GM23248 (cell line): ENCODE measurements at places on chromosomes 3 and 15. TPM values are rescaled to one million over a fixed set of nuclear protein-coding genes. Genes with fewer than 3 reads are reported as not detected.
A peak's percentile ranks its signal among the peaks of the same experiment; 100 is the strongest.

DNA sequence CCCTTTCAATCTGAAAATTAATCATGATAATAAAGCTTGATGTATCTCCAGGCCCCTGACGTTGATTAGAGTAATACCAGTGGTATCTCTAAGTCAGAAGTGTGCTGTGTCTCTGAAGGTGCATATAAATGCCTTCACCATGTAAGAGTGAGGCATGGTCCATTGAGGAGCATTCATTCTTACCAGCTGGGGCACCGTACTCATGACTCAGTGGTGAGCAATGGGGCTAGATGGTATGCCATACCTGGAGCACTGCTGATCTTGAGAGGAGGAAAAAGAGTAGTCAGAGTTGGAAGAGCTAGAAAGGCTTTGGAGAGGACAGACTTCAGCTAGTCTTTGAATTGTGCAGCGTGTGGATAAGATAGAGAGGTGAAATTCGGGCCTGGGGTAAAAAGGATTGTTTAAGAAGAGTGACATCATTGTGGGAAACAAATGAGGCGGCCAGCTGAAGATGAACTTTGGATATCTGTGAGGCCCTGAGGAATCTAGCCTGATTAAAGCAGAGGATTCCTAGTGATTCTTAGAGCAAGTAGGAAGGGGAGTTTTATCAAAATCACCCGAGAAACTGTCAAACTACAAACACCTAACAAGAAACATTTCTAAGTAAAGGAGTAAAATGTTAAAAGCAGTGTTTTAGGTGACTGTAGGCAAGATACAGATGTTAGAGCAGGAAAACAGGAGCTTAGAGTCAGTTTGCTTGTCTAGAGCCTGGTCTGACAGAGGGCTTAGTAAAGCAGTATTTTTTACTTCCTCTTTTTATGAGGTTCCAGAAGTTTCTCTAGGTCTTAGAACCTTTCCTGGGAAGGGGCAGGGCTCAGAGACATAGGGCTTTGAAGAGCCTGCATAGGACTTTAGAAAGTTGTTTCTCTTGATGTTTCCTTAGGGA is 13.6 kb downstream of the TMOD3 start:
- H3K4me3 ChIP-seq = no peak overlapping the region
- peak; percentile 58 for DNase-seq
- peak overlapping the region; percentile 3; the same call in 1 of the 2 replicates for H3K27ac ChIP-seq
- no peaks in the 10 kb centered on the region for H3K36me3 ChIP-seq
- H3K4me1 ChIP-seq = peaks cover 65% of the 10 kb centered on the region
- H3K27me3 ChIP-seq = no peaks in the 10 kb centered on the region

GRCh38 chr15:58110999-58111717 is 27.0 kb upstream of the AQP9 start:
- no peak for DNase-seq

DNA sequence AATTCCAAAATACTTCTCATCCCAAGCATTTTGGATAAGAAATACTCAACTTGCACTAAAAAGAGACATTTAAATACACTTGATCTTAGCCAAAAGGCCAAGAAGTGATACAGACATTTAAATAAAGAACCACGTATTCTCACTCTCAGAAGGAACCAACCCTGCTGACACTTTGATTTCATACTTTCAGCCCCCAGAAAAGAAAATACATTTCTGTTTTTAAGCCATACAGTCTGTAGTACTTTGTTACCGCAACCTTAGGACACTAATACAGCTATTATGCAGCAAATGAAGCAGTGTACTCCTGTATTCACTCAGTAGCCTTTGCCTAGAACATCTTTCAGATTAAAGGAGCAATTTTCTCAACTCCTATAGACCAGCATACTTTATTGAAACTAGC is 86.7 kb downstream of the TBC1D5 start:
- no peaks in the 10 kb centered on the region for H3K27me3 ChIP-seq
- no peaks in the 10 kb centered on the region for H3K4me1 ChIP-seq
- H3K4me3 ChIP-seq = no peak overlapping the region
- DNase-seq = no peak

GRCh38 chr15:40595219-40595618 is 1.2 kb downstream of the KNL1 start:
- no peaks in the 10 kb centered on the region for H3K36me3 ChIP-seq
- H3K27me3 ChIP-seq = no peaks in the 10 kb centered on the region
- peak; percentile 12 for DNase-seq

DNA sequence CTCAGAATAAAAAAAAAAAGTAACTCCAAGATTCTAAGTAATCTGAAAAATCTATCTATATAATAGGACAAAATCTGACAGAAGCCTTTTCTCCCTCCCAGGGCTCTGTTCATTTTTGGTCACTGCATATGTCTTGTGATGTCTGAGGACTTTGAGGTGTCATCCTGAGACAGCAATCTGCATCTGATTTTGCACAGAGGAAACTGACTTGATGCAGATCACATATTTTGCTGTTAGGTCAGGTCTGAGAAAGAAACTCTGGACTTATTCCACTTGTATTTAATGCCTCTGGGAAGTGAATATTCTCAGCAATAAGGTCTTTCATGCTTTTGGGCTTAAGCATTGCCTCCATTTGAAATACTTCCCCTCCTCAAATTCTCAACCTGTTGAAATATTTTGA is 295.2 kb upstream of the THBS1 start:
- H3K27ac ChIP-seq = peak overlapping the region; percentile 69
- H3K4me1 ChIP-seq = peaks cover 72% of the 10 kb centered on the region
- DNase-seq = peak; percentile 52
- no peaks in the 10 kb centered on the region for H3K27me3 ChIP-seq
- no peak overlapping the region for H3K4me3 ChIP-seq

DNA sequence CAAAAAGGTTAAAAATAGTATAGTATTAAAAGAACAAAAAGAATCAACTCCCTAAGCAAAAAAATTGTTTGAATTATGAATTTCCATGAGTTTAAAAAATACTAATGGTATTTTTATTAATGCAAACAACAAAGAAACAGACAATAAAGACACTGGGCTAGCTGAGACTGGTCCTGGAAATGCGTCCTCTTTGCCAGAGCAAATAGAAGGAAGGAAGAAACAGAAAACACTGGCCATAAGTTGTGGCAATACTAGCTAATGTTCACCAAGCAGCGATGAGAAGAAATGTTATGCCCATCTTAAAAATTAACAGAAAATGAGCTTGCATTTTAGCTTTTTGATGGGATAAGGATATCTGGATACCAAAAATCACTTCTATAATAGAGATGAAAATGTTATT is 88.6 kb downstream of the TBL1XR1 start:
- H3K4me1 ChIP-seq = no peaks in the 10 kb centered on the region
- H3K27me3 ChIP-seq = no peaks in the 10 kb centered on the region
- no peaks in the 10 kb centered on the region for H3K36me3 ChIP-seq
- H3K4me3 ChIP-seq = no peak overlapping the region
- DNase-seq = no peak

DNA sequence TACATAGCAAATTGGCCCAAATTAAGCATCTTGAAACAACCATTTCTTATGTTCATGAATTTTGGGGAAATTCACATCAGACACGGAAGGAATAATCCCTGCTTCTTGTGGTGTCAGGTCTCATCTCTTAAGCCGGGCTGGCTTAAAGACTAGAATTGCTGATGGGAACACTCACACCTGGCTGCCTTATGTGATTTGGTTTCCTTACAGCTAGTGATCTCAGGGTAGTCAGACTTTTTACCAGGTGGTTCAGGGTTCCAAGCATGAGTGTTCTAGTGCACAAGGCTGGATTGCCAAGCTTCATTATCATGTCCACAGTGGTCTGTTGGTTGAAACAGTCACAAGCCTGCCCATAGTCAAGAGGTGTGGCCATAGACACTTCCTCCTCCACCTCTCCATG is 20.3 kb upstream of the CCNL1 start:
- no peaks in the 10 kb centered on the region for H3K27me3 ChIP-seq
- H3K4me3 ChIP-seq = no peak overlapping the region
- H3K36me3 ChIP-seq = no peaks in the 10 kb centered on the region
- H3K27ac ChIP-seq = no peak overlapping the region
- no peak for DNase-seq

DNA sequence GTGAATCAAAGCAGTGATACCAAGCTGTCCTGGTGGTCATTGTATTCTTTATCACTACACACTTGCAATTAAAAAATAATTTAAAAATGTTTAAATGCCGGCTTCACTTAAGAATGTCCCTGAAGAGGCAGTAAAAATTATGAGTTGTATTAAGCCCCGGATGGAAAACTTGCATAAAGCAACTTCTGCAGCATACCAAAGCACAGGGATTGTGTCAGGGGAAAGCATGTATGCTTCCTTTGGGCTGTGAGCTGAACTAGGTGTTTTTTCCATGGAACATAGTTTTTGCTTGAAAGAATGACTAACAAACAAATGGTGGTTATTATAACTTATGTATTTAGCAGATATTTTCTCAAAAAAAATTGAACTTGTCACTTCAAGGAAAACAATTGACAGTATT is 143.1 kb downstream of the ARNT2 start:
- no peaks in the 10 kb centered on the region for H3K27me3 ChIP-seq
- H3K27ac ChIP-seq = no peak overlapping the region
- peaks cover 4% of the 10 kb centered on the region for H3K36me3 ChIP-seq
- no peak for DNase-seq
- H3K4me1 ChIP-seq = peaks cover 44% of the 10 kb centered on the region
- H3K4me3 ChIP-seq = no peak overlapping the region; the same call in 1 of the 2 replicates

GRCh38 chr15:25683911-25684310 is 179.2 kb downstream of the ATP10A start:
- H3K27ac ChIP-seq = peak overlapping the region; percentile 76
- 0 out of 2 replicates have a peak overlapping the region, but pooled peaks have one; percentile 2 for H3K4me3 ChIP-seq
- H3K36me3 ChIP-seq = peaks cover 45% of the 10 kb centered on the region
- peak; percentile 31 for DNase-seq
- peaks cover 22% of the 10 kb centered on the region for H3K4me1 ChIP-seq
- no peaks in the 10 kb centered on the region for H3K27me3 ChIP-seq

DNA sequence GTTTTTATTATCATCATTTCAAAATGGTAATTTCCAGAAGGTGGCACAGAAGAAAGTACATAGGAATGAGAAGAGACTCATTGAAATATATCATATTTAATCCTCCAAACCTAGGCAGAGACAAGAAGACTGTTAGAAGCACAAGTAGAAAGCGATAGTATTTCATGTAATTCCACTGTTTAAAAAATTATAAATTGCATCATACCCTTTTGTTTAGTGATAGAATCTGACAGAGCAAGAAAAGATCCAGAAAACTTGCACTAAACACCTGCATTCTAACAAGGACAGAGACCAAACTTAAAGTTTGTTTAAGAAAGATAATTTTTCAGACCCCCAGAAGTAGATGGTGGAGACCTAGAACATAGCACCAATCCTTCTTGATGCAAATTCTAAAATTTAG is 56.9 kb upstream of the CD96 start:
- H3K4me1 ChIP-seq = peaks cover 13% of the 10 kb centered on the region
- H3K27me3 ChIP-seq = no peaks in the 10 kb centered on the region
- H3K27ac ChIP-seq = peak overlapping the region; percentile 30; the same call in 1 of the 2 replicates
- no peak overlapping the region for H3K4me3 ChIP-seq
- no peaks in the 10 kb centered on the region for H3K36me3 ChIP-seq
- DNase-seq = no peak

- H3K4me1 ChIP-seq = peaks cover 13% of the 10 kb centered on the region
- peak overlapping the region; percentile 14; the same call in 1 of the 2 replicates for H3K4me3 ChIP-seq
- H3K27me3 ChIP-seq = no peaks in the 10 kb centered on the region; the same call in 1 of the 2 replicates
- no peaks in the 10 kb centered on the region for H3K36me3 ChIP-seq
- H3K27ac ChIP-seq = peak overlapping the region; percentile 77
Measured at GRCh38 chr3:25820366-25820765, 30.5 kb downstream of the OXSM start.

DNA sequence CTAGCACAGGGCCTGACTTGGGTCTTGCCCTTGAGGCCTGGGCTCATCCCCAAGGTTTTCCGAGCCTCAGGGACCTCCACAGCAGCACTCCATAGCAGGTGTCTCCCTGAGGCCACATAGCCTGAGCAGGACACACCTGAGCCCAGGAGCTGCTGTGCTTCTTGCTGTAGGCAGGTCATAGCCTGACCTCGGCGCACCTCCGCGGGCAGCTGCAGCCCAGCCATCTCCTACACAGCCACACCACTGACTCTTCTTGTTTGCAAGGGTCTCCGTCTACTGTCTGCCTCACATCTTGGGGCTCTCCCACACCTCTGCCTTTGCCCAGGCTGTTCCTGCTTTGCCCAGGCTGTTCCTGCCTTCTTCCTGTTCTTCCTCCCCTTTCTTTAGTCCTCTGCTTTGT is 224.8 kb downstream of the SLCO3A1 start:
- no peaks in the 10 kb centered on the region for H3K27me3 ChIP-seq
- 0 out of 2 replicates have a peak, but pooled peaks cover 4% of the 10 kb centered on the region for H3K4me1 ChIP-seq
- no peaks in the 10 kb centered on the region for H3K36me3 ChIP-seq
- H3K4me3 ChIP-seq = no peak overlapping the region
- H3K27ac ChIP-seq = no peak overlapping the region

DNA sequence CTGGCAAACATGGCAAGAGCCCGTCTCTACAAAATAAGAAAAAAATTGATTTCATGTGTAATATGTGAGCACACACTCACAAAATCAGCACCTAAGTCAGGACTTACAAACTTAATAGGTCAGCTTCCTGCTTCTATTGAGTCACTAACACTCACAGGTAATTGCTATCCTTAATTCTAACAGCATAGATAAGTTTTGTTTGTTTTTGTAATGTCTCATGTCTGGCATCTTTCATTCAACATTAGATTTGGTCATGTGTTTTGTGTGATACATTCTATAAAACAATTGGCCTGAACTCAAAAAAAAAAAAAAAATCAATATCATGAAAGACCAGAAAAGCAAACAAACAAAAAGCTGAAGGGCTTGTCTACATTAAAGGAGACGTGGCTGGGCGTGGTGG is 564.7 kb downstream of the AGBL1 start:
- H3K27me3 ChIP-seq = no peaks in the 10 kb centered on the region
- no peaks in the 10 kb centered on the region for H3K36me3 ChIP-seq
- no peak overlapping the region for H3K27ac ChIP-seq
- DNase-seq = no peak

DNA sequence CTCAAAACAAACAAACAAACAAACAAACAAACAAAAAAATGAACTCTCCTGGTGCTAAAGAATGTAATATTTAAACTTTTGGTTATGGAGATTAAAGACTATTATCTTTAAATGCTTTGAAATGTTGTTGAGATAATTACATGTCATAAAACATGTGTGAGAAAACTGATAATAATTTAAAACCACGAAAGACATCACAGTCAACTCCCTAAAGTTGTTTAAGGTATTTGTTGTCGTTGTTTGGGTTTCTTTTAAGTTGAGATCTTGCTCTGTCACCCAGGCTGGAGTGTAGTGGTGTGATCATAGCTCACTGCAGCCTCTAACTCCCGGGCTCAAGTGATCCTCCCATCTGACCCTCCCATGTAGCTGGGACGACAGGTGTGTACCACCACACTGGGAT is 12.0 kb downstream of the EFCAB12 start:
- no peaks in the 10 kb centered on the region for H3K36me3 ChIP-seq
- peaks cover 16% of the 10 kb centered on the region for H3K4me1 ChIP-seq
- H3K27me3 ChIP-seq = no peaks in the 10 kb centered on the region

GRCh38 chr3:132382267-132382666 is 35.0 kb upstream of the DNAJC13 start:
- H3K36me3 ChIP-seq = no peaks in the 10 kb centered on the region
- DNase-seq = no peak
- H3K27ac ChIP-seq = no peak overlapping the region
- H3K4me1 ChIP-seq = no peaks in the 10 kb centered on the region

- peak; percentile 35 for DNase-seq
- H3K27me3 ChIP-seq = no peaks in the 10 kb centered on the region
- H3K27ac ChIP-seq = no peak overlapping the region
- H3K4me3 ChIP-seq = no peak overlapping the region
- no peaks in the 10 kb centered on the region for H3K36me3 ChIP-seq
Measured at GRCh38 chr15:39459548-39459947, 121.3 kb upstream of the THBS1 start.

The IL17RB gene
- not detected in 2 replicates for total RNA-seq

The ZNF502 gene
- total RNA-seq = 3.8 and 4.3 TPM in 2 replicates

The NR2E3 gene
- not detected in 2 replicates for total RNA-seq

The TMEM212 gene
- not detected in 2 replicates for total RNA-seq

The EFCC1 gene
- total RNA-seq = not detected in 2 replicates

The NPAP1 gene
- total RNA-seq = not detected in 2 replicates

The PDCD10 gene
- total RNA-seq = 37.6 and 61.7 TPM in 2 replicates
